ENCODE measurements at places on chromosomes 6 and 20.

DNA sequence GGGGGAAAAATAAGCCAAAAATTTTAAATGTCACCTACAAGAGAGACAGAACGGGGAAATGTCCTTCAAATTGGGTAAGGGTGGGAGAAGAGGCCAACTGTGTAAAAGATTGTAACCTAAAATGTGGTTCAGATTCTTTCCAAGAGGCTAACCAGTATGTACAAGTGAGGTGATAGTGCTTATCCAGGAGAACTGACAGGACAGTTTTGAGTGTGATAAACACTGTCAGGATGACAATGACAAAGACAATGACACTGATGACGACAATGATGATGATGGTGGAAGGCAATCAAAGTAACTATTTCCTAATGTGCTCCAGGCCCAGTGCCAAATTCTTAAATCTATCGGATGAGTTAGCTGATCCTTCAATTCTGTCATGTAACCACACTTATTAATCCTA is 57.3 kb downstream of the TASP1 start:
- no peak for DNase-seq

DNA sequence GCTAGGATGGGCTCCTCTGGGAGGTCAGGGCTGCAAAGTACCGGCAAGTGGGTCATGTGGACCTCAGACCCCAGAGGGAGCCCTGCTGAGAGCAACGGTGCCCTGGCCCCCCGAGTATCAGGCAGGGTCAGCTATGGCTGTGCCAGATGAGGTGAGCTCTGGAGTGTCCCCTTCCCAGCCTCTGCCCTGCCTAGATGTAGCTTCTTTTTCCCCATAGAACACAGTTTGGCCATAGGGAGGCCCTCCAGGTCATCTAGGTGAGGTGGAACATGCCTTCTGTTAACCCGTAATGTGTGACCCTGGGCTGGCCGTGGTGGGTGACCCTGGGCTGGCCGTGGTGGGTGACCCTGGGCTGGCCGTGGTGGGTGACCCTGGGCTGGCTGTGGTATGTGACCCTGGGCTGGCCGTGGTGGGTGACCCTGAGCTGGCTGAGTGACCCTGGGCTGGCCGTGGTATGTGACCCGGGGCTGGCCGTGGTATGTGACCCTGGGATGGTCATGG is 21.2 kb upstream of the PCMTD2 start:
- no peak for DNase-seq

DNA sequence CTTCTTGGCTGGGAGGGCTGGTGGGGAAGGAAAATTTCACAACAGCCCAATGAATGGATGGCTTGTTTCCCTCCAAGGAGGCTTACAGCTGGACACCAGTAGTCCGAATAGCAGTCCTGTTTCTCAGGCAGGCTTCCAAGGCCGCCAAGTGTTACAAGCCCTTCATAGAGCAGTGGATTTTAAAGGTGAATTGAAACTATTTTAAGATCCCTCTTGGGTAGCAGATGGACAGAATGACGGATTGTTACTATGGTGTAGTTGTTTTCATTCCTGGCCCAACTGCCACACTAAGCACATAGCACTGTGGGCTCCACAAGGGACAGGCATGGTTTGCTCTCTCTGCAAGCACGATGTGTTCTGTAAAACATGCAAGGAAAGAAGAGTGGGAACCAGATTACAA is 203.3 kb upstream of the TAB2 start:
- DNase-seq = no peak

DNA sequence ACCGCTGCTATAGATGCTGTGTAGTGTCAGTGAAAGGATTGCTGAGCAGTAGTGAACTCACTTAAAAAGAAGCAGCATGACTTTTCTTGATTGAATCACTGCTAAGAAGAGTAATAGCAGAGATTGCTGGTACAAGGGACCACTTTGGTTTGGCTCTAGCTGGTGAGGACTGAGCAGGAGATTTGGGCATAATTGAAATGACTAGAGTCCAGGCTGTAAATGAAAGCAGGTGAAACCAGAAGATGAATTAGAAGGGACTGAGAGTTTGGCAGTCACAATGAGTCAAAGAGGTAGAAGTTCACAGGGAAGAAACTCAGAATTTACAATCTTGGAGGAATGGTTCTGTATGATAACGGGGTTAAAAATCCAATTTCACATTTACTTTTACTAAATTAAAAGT is 19.1 kb upstream of the REV3L start:
- no peak for DNase-seq

GRCh38 chr20:53642196-53643030 is 48.8 kb upstream of the ZNF217 start:
- no peak for DNase-seq

DNA sequence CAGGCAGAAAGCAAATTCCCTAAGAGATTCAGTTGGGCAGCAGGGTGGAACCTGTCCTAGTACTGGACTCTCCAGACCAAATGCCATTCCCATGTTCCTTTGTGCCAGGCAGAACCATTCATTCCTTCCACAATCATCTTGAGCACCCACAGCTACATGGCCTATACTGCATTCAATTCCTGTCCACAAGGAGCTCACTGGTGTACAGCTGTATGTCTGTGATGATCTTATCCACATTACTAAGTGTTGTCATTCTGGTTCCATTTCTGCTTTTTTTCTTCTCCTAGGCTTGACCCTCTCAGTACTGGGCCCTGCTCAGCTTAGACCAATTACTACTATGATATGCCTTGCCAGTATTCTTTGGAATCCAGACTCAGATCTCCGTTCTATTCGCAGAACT is 27.5 kb downstream of the MAN1A1 start:
- no peak for DNase-seq

DNA sequence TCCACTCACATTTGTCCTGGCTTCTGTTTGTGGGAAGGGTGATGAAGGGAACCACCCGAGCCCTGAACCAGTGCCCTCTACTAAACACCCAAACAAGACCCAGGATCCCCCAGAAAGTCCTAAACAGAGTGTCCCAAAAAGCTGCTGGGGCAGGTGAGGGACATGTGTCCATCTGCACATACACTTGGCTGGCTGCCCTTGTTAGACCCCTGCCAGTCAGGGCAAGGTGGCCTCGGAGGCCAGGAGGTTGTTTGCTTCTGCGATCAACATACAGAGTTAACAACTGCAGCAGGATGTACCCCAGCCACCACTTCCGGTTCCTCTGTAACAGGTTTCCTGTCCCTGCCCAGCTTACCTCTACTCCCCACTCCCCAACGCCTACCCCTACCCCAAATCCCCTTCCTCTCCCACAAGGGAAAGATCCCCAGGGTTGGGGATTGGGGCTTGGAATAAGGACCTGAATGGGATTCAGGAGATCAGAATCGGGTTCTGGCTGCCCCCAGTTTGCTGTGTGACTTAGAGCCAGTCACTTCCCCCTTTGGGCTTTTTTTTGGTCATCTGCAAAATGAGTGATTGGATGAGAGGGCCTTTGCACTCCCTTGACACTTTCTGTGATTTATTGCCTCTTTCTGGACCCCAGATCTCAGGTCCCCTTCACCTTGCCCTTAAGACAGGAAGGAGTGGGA is 13.9 kb downstream of the DEF6 start:
- no peak for DNase-seq

DNA sequence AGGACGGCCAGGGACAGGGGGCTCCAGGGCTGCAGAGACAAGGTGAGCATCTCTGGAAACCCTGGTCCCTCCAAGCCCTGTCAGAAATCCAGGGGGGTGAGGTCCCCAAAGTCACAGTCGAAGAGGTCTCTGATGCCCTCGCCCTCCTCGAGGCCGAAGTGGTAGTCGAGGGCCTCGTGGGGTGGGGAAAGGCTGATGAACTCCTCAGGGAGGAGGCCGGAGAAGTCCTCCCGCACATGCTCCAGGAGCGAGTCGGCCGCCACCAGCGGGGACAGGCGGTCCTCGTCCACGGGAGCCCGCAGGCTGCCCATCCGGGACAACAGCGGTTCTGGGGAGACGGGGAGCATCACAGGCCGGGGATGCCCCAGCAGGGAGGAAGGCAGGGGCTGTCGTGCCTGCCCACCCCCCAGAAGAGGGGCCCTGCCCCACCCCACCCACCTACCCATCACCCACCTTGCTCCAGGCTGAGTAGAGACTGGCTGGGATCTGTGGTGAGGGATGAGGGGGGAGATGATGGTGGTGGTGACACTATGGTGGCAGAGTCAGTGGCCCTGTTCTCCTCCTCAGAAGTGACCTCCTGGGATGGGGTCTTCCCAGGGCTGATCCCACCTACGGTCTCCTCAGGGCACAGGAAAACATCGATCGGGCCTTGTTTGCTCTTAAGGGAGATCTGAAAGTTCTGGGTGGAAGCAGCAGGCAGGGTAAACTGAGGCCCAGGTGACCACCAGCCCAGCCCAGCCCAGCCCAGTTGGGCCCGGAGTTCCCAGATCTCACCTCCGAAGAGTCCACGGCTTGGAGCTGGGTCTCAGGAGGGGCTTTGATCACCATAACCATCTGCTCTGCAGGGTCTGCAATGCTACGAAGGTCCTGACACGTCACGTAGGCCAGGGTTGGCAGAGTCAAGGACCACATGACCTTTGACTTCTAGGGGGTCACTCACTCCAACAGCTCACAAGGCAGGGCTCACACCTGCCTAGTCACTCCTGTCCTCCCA is 2.7 kb upstream of the NECAB3 start:
- no peak for DNase-seq

GRCh38 chr6:139587469-139587868 is 213.0 kb upstream of the CITED2 start:
- DNase-seq = no peak

- no peak for DNase-seq
These were observed 4.1 kb downstream of the FAM210B start for GRCh38 chr20:56362833-56363413.

DNA sequence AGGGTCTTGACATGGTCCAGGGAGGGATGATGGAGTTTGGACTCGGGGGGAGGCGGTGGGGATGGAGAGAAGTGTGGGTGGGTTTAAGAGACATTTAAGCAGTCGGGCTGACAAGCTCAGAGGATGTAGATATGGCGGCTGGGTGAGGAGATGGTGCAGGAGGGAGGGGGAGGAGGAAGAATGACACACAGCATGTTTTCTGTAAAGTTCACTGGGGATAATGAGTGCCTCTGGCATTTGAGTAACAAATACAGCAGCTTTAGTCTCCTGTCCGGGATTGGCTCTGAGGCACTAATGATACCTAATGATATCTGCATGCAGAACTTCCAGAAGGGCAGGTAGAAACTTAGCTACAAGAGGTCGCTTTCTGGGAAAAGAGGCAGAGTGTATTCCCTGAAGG is 107.8 kb downstream of the DHX35 start:
- DNase-seq = no peak

GRCh38 chr6:13558718-13559117 is 15.7 kb upstream of the SIRT5 start:
- no peak for DNase-seq

- no peak for DNase-seq
These were observed 99.9 kb downstream of the RTN4IP1 start for GRCh38 chr6:106529438-106529837.

GRCh38 chr20:35698298-35699126 is 640 bp downstream of the NFS1 start:
- DNase-seq = no peak

DNA sequence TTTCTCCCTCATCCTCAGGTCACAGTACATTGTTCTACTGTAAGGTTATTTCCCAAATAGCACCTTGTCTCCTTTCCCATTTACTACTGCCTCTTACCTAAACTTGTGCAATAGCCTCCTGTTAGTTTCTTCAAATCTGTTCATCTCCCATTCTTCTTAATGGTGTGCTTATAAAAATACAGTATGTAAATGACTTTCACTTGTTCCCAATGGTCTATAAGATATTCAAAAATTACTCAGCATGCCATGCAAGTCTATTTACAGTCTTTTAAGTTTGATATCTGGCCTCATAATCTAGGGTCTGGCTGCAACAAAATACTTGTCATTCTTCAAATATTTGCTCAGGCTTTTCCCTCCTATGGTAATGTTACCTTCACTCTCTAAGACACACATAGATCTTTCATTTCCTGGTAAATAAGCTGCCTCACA is 31.5 kb upstream of the RHAG start:
- no peak for DNase-seq

DNA sequence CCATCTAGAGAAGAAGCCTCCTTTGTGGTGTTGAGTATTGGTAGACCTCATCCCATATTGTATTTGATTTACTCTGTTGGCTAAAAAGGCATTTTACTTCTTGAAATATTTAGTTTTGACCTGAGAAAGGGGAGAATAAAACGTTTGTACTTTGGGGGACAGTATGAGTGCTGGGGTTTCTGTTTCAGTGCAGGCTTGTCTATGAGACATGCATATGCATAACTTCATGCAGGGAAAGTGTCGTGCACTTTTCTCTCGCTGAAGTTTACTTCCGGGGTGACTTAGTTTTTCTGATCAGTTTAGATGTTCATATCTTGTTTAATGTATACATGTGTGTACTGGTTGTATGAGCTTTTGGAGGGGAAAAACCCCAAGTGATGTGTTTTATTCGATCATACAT is 59.5 kb downstream of the UTRN start:
- no peak for DNase-seq

- no peak for DNase-seq
These were observed 398.1 kb downstream of the LMBRD1 start for GRCh38 chr6:69398729-69399128.

- no peak for DNase-seq
These were observed 2.4 kb upstream of the SSTR4 start for GRCh38 chr20:23032750-23033078.

- DNase-seq = no peak
These were observed 607.1 kb downstream of the COL12A1 start for GRCh38 chr6:74598462-74599393.

DNA sequence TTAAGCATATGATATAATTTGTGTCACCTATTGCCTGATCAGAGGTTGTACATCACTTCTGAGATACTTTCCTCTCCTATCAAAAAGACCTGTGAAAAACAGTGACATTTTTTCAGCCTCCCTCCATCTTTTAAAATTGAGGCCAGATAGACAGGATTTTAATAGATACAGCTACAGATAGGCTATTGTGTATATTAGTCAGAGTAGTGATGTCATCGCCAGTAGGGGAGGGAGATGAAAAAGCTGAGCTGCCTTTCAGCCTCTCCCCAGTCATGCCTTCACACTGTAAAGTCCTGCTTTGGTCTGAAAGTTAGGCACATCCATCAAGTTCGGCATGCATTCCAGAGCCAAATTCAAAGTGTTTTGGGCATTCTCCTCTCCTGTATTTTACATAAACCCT is 7.9 kb upstream of the PABPC1L start:
- no peak for DNase-seq

- no peak for DNase-seq
These were observed 920 bp downstream of the ZBTB12 start for GRCh38 chr6:31900917-31901414.

DNA sequence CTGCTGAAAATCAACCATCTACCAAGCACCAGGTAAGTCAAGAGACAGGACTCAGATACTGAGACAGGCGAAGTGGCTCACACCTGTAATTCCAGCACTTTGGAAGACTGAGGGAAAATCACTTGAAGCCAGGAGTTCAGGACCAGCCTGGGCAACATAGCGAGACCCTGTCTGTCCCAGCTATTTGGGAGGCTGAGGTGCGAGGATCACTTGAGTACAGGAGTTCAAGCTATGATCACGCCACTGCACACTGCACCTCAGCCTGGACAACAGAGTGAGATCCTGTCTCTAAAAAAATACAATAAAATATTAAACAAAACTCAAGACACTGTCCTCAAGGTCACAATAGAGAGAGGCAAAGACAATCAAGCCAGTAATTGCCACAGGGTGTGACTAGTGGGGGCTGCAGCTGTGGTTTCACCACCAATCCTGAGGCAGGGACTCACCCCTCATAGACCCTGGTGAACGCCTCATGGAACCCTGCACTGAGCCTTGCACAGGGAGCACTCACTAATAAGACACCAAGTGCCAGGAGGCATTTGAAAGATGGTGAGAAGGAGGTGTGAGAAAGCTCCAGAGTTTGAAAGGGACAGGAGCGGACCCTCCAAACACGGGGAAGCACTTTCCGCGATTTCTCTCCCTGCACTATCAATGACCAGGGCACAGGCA is 1.7 kb downstream of the SNHG17 start:
- no peak for DNase-seq

GRCh38 chr20:63739130-63740069 is at the start of gene SLC2A4RG:
Gene SLC2A4RG, plus strand, starts transcription at chr20:63739776. Its CDS starts 137 bp downstream, at chr20:63739913.
- peak; percentile 84 for DNase-seq
